ENCODE measurements at places on chromosomes 1 and 21.

GRCh38 chr21:43805275-43805800 is 16.0 kb downstream of the RRP1 start:
- no peak for DNase-seq

GRCh38 chr1:150578272-150579109 is 919 bp downstream of the MCL1 start:
- no peak for DNase-seq

- no peak for DNase-seq
These were observed 51.7 kb downstream of the RASAL2 start for GRCh38 chr1:178145605-178146004.

DNA sequence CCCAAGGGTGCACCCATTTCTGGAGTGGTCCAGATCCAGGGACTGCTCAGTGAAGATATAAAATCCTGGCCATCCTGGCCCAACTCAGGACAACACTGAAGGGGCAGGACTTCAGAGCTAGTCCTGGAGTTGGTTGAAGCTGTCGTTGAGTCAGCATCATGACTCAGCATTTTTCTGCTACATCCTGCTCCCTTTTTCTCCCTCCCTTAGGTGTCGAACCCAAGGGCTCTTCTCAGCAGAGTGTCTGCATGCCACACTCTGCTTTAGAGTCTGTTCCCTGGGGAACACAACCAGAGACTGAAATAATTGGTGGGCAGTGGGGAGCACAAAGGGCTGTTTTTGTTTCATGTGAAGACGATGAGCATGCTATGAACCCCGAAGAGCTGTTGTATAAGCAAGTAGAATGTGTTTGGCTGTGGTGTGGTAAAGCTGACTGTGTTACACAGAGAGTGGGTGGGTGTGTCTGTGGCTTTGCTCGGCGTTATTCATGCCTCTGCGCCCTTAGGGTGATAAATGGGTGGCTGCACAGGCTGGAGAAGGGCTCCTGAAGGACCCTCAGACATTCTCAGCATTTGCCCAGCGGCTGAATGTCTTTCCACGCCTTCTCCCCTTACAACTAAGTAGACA is 167.2 kb downstream of the CYYR1 start:
- DNase-seq = no peak

DNA sequence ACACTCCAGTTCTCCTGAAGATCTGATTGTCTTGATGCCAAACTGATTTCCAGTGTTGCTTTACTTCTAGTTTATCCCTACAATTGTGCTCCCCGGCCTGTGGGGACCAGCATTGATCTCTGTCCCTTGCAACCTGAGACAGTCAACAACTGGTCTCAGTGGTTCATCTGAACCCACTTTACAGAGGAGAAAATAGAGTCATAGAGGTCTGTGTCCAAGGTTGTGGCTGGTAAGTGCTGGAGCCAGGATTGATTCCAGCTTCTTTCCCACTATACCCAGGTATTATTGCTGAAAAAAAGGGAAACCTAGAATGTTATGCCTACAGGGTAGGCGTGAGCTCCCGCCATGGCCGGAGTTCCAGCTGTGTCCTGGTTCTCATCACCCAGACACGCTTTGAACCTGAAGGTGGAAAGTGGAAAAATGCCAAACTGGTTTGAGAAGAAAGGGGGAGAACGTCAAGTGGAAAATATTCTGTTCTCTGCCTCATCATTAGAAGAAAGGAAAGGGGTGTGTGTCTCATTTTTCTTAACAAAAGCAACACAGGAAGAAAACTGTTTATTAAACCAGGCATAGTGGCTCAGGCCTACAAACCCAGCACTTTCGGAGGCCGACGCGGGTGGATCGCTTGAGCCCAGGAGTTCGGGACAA is 60.7 kb upstream of the ITPKB start:
- DNase-seq = no peak

DNA sequence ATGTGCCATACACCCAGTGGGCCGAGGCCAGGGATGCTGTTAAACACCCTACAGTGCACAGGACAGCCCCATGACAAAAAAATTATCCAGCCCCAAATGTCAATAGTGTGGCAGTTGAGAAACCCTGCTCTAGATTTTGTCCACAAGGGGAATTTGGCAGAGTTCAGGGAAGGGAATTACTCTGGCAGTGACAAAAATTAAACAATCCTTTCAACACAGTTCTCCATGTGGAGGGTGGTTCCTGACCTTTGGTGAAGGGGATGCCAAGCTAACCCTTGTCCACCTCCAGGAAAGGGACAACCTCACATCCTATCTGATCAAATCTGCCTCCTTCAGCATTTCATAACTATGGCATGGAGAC is 28.4 kb upstream of the CD84 start:
- no peak for DNase-seq

- no peak for DNase-seq
These were observed 17.8 kb upstream of the FAM131C start for GRCh38 chr1:16091296-16091695.

GRCh38 chr1:36115200-36115669 is 9.8 kb downstream of the COL8A2 start:
- DNase-seq = no peak

DNA sequence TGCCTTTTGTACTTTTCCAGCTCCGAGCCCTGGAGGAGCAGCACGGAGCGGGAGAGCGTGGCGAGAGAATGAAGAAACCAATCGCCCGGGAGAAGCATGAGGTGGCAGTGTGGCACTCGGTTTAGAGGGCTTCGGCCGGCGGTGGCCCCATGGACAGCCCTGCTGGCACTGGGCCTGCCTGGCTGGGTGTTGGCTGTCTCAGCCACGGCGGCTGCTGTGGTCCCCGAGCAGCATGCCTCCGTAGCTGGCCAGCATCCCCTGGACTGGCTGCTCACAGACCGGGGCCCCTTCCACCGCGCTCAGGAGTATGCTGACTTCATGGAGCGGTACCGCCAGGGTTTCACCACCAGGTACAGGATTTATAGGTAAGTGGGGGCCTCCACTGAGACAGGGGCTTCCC is 59.0 kb downstream of the BRINP2 start:
- no peak for DNase-seq

Measured in T-helper 1 cell (primary cell).